ENCODE measurements at places on chromosomes 1 and 21.

DNA sequence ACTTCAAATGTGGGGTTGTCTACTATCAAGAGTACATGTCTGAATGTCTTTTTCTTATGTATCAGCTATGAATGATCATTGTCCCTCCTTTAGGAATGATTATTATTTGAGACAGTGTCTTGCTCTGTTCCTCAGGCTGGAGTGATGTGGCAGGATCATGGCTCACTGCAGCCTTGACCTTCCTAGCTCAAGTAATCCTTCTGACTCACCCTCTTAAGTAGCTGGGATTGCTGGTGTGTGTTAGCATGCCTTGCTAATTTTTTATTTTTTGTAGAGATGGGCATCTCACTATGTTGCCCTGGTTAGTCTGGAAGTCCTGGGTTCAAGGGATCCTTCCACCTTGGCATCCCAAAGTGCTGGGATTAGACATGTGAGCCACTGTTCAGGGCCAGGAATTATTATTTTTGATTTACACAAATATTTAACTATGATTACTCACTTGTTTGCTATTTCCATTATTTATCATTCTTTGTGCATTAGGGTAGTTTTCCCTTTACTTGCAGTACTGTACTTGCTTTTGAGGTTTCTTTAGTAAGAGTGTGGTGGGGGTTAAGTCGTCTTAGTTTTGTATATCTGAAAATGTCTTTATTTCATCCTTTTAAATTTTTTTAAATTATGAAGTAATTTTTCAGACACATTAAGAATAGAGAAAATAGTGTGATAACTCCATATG lies 12.8 kb downstream of the S100A7 start:
- DNase-seq, result peak; percentile 62

DNA sequence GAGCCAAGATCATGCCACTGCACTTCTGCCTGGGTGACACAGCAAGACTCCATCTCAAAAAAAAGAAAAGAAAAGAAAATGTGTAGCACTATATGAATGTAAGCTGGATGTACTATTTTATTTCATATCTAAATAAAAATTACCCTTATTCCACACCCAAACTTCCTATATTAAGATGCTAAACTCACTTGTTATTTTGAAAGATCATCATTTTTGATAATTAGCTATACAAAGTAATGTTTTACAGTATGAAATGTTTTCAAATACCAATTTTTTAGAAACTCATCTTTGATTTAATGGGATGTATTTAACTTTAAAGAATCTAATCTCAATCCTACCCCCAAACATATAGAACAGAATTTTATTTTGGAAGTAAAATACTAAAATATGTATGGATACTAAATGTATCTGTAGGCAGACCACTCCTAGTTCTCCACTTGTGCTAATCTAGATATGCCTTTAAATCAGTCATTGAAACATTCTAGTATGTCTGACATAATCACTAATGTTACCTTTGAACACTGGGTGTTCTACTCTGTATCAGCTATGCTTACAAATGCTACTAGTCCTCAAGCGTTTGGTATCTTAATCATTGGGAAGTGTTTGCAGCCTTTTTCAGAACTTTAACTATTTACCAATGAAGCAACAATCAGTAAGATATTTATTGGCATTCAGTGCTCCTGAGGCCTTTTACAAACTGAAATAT lies 12.9 kb downstream of the MIER1 start:
- no peak for DNase-seq

- no peak for DNase-seq
Observed at GRCh38 chr1:98940069-98940721, 64.5 kb downstream of the PLPPR5 start.

GRCh38 chr1:180609643-180610555 lies 21.9 kb upstream of the XPR1 start:
- peak; percentile 39 for DNase-seq

DNA sequence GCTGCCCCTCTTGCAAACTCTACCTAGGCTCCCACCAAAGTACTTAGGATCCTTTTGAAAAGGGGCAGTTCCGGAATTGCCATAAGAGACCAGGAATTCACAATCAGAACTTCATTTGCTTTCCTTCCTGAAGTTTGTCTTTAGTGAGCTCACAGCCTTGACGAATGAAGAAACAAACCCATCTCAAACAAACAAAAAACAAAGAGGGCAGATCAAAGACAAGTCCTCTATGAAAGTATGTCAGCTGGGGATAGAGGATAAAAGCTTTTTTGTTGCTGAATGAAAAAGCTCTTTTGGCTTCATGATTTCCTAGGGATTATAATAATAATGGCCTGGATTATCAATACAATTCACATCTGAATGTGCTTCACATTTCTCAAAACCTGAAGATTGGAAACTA lies 357.9 kb upstream of the DUSP10 start:
- no peak for DNase-seq

DNA sequence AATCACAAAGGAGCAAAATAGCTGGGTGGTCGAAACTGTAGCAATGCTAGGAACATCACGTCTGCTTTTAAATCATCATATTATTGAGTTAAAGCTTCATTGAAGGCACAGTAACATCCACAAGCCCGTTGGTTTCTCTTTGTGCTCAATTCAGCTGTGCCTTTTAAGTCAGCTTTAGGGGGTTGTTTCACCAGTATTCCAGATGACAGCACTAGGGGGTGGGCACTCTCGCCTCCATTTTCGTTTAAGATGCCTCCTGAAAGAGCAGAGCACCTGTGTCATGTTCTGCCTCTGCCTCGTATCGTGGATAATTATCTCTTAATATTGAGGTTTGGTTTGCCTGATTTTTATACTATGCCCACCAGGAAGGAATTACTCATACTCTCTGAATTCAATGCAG lies 139.8 kb upstream of the PTBP2 start:
- no peak for DNase-seq

- no peak for DNase-seq
Observed at GRCh38 chr1:116323491-116323890, 49.6 kb upstream of the ATP1A1 start.

DNA sequence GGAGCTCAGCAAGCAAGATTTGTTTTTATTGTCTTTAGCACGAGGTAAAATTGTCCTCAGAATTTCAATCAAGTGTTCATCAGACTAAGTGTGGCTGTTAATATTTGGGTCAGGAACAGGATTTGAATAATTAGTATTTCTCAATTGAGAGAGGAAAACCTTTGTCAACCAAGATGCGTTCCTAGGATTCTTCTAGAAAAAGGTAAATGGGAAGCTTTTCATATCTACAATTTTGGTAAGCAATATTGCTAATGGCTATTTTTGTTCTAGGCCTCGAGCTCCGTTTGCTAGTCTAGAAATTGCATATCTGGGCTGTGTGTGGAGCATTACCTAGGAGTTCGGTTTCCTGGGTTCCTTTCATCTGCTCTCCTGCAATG lies 4.1 kb upstream of the PIGV start:
- no peak for DNase-seq

- DNase-seq, result no peak
Observed at GRCh38 chr1:27103498-27103897, 51.4 kb downstream of the SLC9A1 start.

GRCh38 chr1:170063109-170063826 lies 11.2 kb downstream of the KIFAP3 start:
- DNase-seq, result no peak

- DNase-seq, result no peak
Observed at GRCh38 chr1:16445052-16445451, 4.5 kb downstream of the NECAP2 start.

DNA sequence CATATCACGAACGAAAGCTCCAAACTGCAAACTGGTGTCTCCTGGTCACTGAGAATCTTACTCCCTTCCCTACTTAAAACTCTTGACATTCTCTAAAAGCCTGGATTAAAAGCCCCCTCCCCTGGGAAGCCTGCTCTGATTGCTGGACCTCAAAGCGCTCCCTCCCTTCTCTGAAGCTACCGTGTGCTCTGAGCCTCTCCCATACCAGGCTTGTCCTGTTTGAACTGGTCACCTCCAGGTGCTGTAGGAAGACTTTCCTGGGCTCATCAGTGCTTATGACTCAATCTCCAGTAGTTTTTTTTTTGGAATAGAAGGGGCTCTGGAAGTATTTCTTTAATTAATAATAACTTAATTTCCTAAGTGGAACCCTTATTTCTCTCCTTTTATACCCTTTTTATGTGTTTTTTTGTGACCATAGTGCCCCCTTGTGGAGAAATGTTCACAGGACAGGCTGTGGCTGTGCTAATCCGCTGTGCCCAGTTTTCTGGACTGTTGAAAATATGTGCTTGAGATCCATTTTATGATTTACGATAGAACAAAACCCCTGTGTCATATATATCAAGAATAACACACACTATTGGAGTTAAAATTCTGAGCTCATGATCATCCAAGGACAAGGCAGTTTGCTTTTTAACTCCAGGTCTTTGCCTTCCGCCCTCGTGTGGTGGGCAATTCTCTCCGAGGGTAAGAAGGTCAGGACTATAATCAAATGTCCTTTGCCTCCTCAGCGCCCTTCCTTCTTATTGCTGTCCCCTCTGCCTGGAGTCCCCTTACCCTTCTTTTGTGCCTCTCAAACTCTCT lies 16.9 kb downstream of the MTARC1 start:
- DNase-seq, result peak; percentile 46

- no peak for DNase-seq
Observed at GRCh38 chr1:169838942-169839341, 44.2 kb upstream of the METTL18 start.

GRCh38 chr1:24830680-24831272 lies 85.5 kb downstream of the CLIC4 start:
- peak; percentile 74 for DNase-seq

DNA sequence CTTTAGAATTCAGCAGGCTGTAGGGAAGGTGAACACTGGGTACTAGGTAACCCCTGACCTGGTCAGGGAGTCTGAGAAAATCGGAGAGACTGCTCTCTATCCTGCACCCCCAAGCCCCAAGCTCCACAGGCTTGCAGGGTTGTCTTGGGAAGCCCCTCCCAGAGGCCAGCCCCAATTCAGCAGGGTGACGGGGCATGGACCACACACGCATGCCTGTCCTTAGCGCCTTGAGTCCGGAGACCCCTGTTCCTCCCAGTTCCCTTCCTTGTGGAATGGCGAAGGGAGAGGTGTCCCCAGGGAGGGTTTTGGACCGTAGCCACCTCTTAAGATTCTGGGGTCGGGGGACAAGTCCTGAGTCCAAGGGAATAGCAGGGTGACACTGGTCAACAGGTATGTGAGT lies 116.1 kb downstream of the HLCS start:
- DNase-seq, result no peak

DNA sequence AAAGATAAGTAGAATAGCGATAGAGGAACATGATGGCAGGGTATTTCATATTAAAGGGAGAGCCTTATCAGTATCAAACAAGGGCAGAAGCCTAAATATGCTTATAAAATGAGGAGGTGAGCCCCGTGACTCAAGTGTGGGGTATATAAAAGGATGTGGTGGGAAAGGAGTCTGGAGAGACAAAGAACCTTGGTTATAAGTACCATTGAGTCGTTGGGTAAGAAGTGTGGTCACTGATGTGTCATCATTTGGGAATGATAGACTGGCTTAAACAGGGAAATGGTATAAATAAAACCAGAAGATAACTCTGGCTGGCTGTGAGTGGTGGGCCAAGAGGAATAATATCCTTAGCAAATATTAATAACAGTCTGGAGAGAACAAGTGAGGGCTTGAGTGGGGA lies 10.9 kb upstream of the CD5L start:
- DNase-seq, result peak; percentile 24

- DNase-seq, result no peak
Observed at GRCh38 chr1:116259663-116260062, 113.4 kb upstream of the ATP1A1 start.

GRCh38 chr1:222627232-222627631 lies 9.3 kb downstream of the MIA3 start:
- peak; percentile 14 for DNase-seq

DNA sequence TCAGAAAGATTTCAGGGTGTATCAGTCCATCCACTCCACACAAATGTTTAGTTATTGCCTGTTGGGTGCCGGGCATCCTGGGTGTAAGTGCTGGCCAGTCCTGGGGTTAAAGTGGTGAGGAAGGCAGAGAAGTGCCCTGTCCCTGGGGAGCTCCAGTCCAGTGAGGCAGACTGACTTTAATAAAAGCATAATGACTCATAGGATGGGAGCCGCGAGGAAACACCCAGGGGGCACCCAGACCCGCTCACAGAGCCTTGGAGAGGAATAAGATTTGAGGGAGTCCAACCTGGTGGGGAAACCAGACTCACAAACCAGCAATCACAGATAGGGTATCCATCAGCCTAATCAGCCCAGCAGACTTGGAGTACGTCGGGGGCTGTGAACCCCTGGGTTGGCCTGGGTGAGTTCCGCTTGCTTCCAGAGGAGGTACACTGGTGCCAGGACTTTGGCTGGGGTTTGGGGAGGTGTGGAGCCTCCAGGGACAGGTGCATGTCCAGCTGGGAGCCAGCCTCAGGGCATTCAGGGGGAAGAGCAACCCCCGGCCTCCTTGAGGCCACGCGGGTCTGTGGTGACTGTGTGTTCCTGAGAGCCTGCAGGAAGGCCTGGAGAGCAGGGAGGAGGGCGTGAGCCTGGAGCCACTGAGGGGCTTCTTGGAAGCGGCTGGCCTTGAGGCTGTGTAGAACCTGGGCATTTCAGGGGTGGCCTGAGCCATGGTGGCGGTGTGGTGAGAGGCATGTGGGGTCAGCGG lies 3.7 kb downstream of the PEAR1 start:
- DNase-seq, result peak; percentile 88

DNA sequence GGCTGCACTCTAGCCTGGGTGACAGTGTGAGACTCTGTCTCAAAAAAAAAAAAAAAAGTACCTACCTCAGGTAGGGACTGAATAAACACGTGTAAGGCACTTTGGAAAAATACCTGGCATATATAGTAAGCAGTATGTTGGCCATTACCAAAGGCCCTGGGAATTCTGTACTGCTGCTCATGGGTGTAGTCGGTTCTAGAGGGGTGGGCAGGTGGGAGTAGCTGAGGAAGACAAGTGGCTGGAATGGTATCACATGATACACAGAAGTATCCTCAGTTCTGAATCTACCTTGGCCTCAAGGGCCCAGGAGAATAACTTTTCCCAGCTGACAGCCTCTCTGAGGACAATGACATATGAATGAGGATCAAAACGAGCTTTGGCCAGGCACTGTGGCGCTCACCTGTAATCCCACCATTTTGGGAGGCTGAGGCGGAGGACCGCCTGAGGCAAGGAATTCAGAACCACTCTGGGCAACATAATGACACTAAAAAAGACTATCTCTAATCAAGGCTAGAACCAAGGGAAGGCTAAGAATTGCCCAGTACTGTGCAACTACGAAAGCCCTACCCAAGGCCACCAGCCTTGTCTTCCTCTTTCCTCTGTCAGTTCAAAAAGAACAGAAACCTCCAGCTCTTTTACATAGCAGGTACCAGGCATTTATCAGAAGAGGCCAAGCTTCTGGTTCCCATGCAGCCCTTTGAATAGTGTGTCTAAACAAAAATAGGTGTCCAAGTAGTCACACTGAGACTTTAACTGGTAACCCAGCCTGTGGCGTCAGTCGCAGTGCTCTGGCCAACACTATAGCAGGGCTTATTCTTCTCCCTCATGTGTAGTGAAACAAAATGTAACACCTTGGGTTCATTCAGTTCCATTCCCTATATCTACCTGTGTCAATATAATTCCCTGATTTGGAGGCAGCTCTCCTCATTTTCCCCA lies 10.2 kb downstream of the MMACHC start:
- DNase-seq, result no peak

Measured in EH (cell line).